ENCODE measurements at places on chromosomes 12 and 14.

- no peak for DNase-seq
Measured at GRCh38 chr12:64666054-64666914, 56.0 kb downstream of the RASSF3 start.

GRCh38 chr12:96274331-96274730 lies 80.2 kb downstream of the ELK3 start:
- no peak for DNase-seq

GRCh38 chr12:117914686-117915085 lies 54.1 kb downstream of the KSR2 start:
- DNase-seq = no peak

DNA sequence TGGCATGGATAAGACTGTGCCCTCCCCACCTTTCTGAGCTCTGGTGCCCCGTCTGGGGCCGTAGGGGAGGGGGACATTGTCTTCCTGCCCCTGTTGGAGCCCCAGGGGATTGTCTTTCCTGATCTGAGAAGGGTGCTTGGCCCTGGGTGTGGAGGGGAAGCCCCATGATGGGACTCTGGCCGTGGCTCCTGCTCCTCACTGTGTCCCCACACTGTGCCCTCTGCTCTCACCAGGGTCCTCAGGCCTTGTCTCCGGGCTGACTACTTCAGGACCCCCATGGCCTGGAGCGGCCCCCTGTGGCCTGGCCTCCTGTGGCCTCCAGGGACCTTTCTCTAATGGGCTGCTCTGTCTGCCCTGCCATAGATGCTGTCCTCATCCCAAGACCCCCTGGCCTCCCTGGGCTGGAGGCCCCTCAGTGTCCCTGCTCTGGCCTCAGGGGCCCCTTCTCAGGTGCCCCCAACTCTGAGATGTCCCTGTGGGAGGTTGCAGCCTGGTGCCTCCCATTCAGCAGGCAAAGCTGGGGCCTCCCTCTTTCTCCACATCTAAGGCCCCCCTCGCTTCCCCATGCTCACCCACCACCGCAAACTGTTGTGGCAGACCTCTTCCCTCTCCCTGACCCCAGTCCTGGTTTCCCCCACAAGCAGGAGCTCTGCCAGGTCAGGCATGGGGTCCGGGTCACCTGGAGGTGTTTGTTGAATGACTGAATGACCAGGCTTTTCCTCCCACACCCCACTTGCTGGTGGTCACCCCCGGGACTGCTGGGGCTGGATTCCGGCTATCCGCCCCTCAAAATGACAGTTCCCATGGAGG lies 4.0 kb downstream of the KIF26A start:
- DNase-seq = peak; percentile 47

GRCh38 chr12:9319044-9319841 lies 111.0 kb upstream of the PZP start:
- peak; percentile 80 for DNase-seq

GRCh38 chr14:66288511-66288910 lies 197.7 kb upstream of the CCDC196 start:
- no peak for DNase-seq

- DNase-seq = peak; percentile 56
Measured at GRCh38 chr12:55717011-55718007, 1.5 kb downstream of the BLOC1S1 start.

DNA sequence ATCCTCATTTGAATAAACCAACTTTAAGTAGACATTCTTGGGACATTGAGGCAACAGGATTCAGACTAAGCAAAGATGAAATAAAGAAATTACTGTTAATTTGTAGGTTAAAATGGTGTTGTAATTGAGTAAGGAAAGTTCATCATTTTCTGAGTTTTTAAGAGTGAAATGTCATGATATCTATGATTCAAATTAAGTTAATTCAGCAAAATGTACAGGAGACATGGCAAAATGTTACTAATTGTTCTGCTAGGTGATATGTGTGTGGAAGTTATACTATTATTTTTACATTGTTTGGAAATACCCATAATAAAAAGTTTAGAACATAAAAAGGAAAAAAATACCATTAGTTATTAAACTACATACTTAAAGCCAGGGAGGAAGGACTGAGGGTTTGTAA lies 55.0 kb upstream of the EGLN3 start:
- no peak for DNase-seq

- peak; percentile 98 for DNase-seq
Measured at GRCh38 chr14:100213956-100214769, 24.8 kb upstream of the YY1 start.

DNA sequence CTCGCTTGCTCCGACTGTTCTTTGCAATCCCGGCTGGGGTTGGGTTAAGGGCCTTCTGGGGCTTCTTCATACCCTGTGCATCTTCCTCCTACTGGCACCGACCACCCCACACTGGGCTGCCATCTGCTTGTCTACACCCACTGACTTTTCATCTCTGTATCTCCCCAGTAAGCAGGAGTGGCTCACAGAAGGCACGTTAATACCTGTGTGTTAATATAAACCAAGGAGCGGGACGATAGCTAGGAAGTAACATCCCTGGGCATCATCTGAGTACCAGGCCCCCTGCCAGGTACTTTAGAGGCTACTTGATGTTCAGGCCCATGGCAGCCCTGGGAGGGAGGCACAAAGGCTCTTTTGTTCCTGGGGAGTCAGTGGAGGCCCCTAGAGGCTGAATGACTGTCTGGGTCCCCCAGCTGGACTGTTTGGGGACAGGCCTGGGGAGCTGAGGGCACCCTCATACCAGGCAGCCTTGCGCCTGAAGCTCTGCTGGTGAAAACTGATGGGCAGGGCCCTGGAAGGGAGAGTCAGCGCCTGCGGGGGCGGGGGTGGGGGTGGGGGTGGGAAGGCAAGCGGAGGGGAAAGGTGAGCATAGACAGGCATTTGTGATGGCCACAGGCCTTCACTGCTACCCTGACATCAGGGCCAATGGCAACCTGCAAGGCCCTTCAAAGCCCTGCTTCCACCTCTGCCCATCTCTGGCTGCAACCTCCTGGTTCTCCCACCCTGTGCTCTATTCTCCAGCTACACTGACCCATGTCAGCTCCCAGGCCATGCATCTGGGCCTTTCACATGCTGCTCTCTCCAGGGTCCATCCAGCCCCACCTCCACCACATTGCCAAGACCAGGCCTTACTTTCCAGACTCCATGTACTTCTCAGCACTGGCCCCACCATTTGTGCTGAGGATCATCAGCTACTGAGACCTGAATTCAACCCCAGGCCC lies 34.2 kb upstream of the DEGS2 start:
- DNase-seq = peak; percentile 80

DNA sequence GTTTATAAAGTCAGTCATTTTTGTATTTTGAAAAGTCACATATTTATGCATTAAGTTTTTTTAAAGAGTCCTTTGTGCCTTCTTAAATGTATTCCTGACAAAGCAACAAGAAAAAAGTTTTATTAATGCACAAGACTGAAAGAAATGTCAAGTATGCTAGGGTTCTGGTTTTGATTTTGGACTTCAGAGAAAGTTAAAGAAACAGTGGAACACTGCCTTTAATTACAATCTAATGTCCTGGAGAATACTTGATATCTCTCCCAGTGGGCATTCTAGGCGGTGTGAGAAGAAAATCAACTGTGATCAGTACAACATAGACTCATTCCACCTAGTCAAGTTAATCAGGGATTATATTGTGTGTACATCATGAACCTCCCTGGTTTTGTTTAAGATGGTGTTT lies 49.9 kb downstream of the PRICKLE1 start:
- no peak for DNase-seq

DNA sequence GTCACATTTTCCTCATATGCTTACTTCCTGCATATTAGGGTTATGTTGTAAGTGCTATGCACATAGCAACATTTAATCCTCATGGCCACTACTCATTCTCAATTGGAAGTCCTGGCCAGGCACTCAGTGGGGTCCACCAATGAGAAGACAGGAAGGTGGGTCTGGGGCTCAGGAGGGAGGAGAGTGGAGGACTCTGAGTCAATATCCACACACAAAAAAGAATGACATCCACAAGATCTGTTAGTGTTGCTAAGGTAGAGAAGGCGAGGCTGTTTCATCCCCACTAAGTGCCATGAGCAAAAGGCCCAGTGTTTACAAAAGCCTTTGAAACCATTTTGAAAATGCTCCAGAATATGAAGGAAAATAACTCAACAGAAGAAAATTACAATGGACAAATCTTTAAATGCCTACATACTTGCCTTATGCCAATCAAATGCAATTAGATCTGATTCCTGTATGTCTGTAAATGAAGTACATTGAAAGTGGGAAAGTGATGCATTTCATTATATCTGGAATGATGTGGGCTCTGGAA lies 53.9 kb downstream of the EID3 start:
- no peak for DNase-seq

- no peak for DNase-seq
Measured at GRCh38 chr12:111034886-111035577, 114.7 kb upstream of the MYL2 start.

GRCh38 chr12:123845881-123846280 lies 83.8 kb downstream of the DNAH10 start:
- DNase-seq = no peak

DNA sequence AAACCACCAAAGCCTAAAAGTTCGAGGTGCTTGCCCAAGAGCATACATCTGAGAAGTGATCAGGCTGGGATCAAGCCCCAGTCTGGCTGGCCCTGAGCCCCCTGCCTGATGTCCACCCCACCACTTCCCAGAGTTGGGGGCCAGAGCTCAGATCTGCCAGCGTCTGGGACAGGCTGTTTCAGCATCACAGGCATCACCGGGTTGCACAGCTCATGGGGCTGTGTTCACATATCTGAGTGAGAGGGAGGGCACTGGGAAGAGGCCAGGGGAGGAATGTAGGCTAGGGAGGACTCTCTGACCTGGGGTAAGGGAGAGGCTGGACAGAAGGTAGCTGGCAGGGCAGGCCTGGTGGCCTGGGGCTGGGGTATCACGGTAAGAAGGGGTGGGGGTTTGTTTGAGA lies 6.0 kb downstream of the TGM1 start:
- DNase-seq = no peak

DNA sequence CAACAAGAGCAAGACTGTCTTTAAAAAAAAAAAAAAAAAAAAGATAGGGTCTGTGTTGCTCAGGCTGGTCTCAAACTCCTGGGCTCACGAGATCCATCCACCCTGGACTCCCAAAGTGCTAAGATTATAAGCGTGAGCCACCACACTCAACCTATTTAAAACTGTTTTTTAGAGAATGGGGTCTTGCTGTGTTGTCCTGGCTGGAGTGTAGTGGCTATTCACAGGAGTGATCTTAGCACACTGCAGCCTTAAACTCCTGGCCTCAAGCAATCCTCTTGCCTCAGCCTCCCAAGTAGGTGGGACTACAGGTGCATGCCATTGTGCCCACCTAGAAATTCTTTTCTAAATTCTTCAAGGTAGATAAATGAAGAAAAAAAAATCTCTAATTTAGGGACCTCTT lies 7.6 kb downstream of the COQ10A start:
- DNase-seq = peak; percentile 65

DNA sequence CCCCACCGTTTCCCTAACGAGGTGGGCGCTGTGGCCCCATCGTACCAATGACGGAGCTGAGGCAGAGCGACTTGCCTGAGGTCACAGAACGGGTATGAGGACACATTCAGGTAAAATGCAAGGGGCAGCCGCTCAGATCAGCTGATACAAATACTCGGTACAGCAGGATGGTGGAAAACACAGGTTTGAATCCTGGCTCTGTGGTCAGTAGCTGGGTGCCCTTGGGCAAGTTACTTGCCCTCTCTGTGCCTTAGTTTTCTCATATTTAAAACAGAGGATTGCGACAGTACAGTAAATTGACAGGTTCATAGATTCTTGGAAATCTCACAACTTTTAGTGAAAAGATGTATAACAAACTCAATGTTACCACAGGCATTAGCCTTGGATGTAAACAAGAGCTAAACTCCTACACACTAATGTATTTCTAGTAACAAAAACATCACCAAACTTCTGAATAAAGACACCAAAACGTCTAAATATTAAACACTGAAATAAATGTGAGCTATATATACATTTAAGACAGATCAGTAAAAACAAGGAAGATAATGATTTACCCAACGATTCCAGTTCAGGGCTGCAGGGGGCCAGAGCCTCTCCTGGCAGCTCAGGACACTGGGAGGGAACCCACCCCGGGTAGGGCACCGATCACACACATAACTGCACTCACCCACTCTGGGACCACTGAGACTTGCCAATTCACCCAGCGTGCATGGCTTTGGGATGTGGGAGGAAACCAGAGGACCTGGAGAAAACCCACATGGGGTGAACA lies 128.4 kb downstream of the RBM19 start:
- no peak for DNase-seq

- DNase-seq = no peak
Measured at GRCh38 chr12:30774599-30774998, 19.8 kb upstream of the CAPRIN2 start.

DNA sequence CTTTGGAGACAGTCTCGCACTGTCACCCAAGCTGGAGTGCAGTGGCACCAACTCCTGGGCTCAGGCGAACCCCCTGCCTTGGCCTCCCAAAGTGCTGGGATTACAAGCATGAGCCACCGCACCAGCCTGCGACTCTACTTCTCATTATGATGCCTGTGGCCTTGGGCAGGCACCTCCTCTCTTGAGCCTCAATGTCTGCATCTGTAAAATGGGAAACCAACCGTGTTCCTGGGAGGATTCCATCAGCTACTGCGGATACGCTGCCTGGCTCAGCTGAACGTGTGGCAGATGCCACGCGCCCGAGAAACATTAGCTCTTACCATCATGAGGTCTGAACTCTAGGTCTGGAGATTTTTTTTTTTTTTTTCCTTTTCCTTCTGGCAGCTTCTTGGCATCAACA lies 5.8 kb downstream of the TESC start:
- DNase-seq = peak; percentile 81

DNA sequence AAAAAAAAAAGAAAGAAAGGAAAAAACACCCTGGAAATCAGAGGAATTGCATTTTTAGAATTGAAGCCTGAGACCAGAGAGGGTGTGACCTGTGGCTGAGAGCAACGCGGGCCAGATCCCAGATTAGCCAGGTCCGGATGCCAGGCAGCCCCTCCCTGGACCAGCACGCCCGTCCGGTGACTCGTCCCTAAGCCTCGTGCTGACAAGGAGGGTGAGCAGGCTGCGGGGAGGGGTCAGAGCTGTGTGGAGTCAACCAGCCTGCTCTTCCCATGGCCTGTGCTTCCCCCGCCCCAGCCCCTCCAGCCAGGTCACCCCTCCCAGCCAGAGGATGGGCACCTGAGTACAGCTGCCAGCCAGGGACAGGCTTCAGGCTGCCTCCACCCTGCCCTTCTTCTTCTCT lies 4.2 kb upstream of the KLC1 start:
- DNase-seq = peak; percentile 94
